Mammary microvascular endothelial cell (primary cell): ENCODE measurements at places on chromosomes 5 and 9. TPM values are rescaled to one million over a fixed set of nuclear protein-coding genes. Genes with fewer than 3 reads are reported as not detected.

The TSSK1B gene
- total RNA-seq = not detected in 2 replicates

The INSYN2B gene
- total RNA-seq = 25.4 and 34.2 TPM in 2 replicates

The DMRT3 gene
- not detected in 2 replicates for total RNA-seq

The TUSC1 gene
- 11.8 and 13.1 TPM in 2 replicates for total RNA-seq

The NMUR2 gene
- not detected in 2 replicates for total RNA-seq
